CD4-positive, alpha-beta T cell treated with Interferon alpha-2 for 1 hour (primary cell): ENCODE measurements at places on chromosomes 2 and 18.

- no peak for DNase-seq
Measured at GRCh38 chr18:35122586-35123224, 81.5 kb downstream of the MAPRE2 start.

- DNase-seq: no peak
Measured at GRCh38 chr2:177868806-177869205, 203.8 kb downstream of the PDE11A start.

DNA sequence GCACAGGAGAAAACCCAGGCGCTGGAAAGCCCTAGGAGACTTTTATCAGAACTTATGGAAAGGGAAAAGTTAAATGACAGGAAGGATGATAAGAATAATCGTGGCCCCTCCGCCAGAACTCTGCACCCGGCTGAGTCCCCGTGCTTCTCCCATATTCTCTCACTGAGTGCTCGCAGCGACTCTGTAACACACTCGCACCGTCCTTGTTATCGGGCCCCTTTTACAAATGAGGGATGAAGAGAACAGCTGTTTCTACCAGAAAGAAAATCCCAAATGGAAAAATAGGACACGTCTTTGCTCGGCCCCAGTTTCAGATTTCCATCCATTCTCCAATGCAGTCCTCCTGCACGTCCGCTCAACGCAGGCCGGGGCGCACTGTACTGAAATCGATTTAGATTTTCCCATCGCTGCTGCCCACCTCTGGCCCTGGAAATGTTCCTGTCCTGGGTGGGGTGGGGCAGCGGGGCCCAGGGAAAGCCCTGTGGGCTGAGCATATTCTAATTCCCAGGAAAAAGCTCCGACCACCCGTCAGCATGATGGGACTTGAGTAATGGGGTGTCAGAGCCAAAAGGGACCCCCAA is 66.4 kb downstream of the KCNF1 start:
- DNase-seq: no peak

DNA sequence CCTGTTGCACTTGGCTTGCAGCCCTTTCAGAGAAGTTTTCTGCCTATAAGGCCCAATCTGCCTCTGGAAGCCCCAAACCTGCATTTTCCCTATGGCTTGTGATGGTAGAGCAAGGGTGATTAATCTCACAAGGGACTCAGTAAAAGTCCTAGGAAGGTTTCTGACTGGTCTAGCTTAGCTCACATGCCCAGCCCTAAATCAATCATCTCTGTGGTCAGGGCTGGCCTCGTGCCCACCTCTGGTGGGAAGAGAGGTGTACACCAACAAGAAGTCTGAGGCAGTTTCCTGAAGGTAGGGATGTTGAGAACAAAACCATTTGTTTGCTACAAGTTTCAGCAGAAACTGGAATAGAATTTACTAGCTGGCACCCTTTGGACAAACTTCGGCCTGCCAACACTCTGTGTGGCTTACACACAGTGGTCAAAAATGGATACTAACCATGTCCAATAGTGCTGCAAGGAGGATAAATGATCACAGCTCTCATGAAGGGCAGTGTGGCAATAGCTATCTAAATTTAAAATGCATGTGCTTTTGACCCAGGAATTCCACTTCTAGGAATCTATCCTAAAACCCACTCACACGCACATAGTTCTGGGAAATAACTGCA is 96.4 kb downstream of the EN1 start:
- no peak for DNase-seq

GRCh38 chr18:70499218-70499691 is 210.4 kb downstream of the SOCS6 start:
- DNase-seq: no peak

GRCh38 chr2:58065248-58065647 is 18.6 kb downstream of the VRK2 start:
- no peak for DNase-seq

DNA sequence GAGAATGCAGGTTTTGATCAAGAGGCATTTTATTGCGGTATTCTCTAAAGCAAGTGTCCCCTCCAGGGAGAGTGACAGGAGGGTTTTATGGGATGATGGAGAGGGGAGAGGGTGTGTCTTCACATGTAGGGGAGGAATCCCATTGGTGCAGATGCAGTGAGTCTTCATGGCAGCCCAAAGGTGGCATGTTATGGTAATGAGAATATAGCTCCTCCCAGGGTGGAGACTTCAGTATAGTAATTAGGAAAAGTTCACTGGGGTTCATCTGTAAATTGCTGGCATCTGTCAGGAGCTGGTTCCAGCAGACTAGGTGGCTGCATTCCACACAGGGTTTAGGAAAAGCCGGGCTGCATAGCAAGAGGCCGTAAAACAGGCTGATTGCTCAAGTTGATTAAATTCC is 230.7 kb upstream of the CCDC68 start:
- DNase-seq: no peak

DNA sequence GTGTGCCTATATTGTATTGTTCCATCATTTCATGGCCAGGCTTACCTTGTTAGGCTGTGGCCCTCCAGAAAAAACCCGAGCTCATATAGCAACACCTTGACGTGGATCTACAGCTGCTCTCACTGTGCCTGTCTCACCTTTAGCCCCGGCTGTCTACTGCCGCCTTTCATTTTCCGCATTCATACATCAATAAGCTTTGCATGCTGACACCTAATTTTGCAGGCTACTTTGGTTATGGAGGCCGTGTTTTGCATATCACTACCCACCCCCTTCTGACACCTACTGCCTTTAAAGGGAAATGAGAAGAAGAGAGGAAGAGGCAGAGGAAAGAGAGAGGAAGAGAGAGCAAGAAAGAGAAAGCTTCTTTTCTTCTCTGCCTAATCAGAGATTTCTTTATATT is 702.9 kb downstream of the BCL11A start:
- no peak for DNase-seq

- no peak for DNase-seq
Measured at GRCh38 chr2:169050476-169051240, 18.7 kb upstream of the DHRS9 start.

- no peak for DNase-seq
Measured at GRCh38 chr18:46334868-46335281, 230.7 kb downstream of the HAUS1 start.

GRCh38 chr2:224933431-224933830 is 108.8 kb downstream of the DOCK10 start:
- DNase-seq: no peak

- no peak for DNase-seq
Measured at GRCh38 chr18:32550963-32551362, 80.3 kb upstream of the GAREM1 start.

DNA sequence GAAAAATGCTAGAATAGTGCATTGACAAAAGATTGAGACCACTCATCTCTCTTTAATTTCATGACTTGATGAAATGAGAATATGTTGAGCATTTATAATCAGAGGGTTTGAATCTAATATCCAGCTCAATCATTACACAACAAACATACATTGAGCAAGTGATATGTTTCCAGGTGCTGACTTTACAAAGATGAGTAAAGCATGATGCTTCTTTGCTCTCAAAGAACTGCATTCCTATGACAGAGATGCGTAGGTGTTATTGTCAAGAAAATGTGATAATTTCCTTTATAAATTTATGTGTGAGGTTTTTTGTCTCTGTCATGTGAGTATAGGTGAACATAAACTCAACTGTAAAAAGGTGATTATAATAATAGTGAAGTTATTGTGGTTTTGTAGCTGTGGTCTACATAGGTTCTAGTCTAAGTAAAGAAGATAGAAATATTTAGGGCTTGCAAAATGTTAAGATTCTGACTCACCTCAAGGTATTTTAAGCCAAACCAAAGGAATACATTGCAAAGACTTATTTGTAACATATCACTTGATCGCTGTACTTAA is 389.8 kb downstream of the GALNT13 start:
- no peak for DNase-seq

DNA sequence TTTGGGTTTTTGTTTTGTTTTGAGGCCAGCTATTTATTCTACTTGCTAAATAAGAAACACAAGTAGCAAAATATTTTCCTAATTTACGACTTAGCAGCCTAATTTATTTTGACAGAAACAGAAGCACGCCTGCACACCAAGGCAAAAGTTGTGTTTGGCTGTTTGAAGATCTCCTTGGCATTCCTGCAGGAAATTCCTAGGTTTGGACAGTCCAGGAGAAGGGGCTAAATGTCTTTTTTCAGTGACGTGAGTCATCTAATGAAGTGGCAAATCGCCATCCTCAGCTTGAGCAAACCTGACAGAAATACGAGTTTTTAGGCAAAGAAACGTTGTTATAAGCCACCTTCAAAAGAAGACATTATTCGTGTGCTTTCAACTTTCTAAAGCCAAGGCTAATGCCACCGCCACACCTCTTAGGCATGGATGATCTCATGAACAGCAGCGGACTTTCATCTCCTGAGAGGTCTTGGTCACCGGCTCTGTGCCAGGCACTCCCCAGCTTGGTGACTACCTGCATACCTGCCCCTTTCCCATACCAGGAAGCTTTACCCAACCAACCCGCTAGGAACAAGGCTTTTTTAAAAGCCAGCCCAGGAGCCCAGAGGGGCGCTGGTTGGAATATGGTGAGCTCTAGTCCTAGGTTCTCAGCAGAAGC is 30.9 kb downstream of the STK39 start:
- DNase-seq: no peak

- no peak for DNase-seq
Measured at GRCh38 chr2:209236377-209236776, 187.5 kb upstream of the MAP2 start.

- no peak for DNase-seq
Measured at GRCh38 chr2:29259221-29259620, 144.0 kb downstream of the CLIP4 start.

DNA sequence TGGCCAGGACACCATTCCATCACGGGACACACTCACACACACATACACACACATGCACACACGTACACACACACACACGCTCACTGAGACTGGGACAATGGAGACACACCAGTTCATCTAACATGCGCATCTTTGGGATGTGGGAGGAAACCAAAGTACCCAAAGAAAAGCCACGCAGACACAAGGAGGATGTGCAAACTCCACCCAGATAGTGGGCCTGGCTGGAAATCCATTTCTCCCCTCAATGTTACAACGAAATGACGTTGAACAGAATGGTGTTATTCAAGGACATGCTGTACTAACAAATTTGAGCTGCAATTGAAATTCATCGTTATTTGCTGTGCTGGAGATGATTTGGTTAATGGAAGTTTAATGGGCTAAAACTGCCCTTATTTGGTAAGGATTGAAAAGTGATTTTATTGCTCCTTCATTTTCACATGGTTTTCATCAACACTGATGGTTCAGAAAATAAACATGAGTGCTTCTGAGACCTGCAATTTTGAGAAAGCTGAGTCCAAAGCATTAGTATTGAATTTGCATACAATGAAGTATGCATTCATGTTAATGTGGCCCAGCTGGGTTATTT is 110.0 kb downstream of the KCNE4 start:
- no peak for DNase-seq

DNA sequence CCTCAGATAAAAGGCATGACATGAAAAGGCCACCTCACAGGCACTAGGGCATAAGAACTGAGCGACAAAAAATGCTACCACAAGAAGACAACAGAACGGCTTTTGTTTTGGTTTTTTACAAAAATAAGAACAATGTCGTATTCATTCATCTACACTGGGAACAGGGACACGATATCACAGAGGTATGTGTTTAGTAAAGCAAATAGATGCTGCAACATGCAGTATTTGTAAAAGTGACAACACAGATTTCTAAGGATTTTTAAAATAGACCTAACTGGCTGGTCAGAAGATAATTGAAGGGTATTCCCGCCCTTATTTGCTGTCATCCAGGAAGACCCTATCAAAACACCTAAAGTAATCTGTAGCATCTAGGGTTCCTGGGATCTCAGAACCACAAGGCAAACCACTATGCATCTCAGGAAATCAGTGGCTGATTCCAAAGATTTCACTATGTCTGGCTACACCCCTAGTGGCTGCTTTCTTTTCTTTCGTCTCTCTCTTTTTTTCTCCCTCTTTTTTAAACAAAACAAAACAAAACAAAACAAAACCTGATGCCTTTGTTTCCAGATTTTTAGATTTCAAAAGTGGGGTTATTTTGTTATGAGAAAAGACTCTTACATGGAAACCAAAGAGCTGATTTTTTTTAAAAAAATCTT is 97.2 kb downstream of the BCL11A start:
- no peak for DNase-seq

DNA sequence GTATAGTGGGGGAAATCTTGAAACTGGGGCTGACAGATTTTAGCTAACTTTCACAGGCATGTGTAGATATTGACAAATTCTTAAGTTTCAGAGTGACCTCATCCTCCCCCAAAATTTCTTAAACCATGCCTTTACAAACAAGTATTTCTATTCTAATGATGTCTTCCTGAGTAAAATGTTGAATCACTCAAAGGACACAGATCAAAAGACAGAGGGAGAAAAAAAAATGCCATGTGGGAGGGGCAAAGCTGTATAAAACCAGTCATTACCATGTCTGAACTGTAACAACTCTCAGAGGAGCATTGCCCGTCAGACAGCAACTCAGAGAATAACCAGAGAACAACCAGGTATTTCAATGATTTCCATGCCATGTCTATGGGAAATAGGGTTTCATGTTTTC is at the start of gene SERPINB2:
TSS of gene SERPINB2 (plus strand) at position 282 of the 400 bp plus-strand sequence. CDS start 3,740 bp downstream, outside the sequence.
- no peak for DNase-seq

DNA sequence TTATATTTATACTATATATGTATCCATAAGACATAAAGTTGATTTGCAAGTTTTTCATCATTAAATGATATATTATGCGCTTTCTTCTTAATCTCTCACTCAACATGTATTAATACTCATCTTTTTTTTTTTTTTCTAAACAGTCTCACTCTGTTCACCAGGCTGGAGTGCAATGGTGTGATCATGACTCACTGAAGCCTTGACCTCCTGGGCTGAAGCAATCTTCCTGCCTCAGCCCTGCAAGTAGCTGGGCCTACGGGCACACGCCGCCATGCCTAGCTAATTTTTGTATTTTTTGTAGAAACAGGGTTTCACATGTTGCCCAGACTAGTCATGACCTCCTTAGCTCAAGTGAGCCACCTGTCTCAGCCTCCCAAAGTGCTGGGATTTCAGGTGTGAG is 51.4 kb upstream of the MAP4K3 start:
- peak; percentile 60 for DNase-seq

- DNase-seq: no peak
Measured at GRCh38 chr2:232977438-232977971, 35.6 kb downstream of the NGEF start.

GRCh38 chr2:223414646-223415045 is 187.5 kb downstream of the SCG2 start:
- DNase-seq: no peak

DNA sequence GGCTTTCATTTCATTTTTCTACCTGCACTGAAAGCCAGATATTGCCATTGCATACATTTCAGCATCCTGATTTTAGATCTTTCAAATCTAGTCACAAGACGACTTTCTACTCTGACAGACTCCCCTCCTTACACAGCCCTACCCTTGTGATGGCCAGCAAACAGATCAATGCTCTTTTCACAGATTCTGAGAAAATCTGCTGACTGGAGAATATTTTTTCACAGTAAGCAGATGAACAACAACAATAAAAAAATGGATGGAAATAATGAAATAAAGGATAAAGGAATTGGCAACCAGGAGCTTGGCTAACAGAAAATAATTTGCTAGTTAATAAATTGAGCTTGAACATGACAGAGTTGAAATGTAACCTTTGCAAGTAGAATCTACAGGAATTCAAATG is 527.2 kb downstream of the IRS1 start:
- no peak for DNase-seq

- no peak for DNase-seq
Measured at GRCh38 chr2:175154661-175155082, 13.3 kb downstream of the ATF2 start.
